GM13977 (cell line): ENCODE measurements at places on chromosomes 13 and 19.

DNA sequence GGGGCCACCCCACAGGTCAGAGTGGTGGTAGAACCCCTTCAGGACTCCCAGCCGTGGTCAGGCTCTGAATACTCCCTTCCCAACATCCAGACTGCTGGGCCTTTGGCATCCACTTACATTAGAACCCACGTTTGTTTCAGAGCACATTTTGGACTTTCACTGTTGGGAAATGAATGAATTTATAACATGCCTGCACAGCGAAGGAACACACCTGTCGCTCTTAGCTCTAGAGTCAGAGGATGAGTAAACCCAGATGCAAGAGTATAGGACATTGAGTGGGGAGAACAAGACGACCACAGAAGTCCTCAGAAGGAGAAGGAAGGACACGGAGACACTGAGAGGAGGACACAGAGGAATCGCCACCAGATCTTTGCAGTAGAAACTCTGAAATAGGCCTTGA lies 30.9 kb downstream of the SHISA2 start:
- DNase-seq, result no peak

GRCh38 chr13:64278493-64278892 lies 2862.8 kb upstream of the PCDH20 start:
- DNase-seq, result no peak

- no peak for DNase-seq
Observed at GRCh38 chr13:88000787-88001186, 329.6 kb downstream of the SLITRK5 start.

GRCh38 chr13:80132741-80133601 lies 208.0 kb downstream of the SPRY2 start:
- DNase-seq, result no peak

- no peak for DNase-seq
Observed at GRCh38 chr19:40724855-40725254, 7.9 kb downstream of the ITPKC start.

- no peak for DNase-seq
Observed at GRCh38 chr13:113053376-113053775, 52.2 kb upstream of the F7 start.

DNA sequence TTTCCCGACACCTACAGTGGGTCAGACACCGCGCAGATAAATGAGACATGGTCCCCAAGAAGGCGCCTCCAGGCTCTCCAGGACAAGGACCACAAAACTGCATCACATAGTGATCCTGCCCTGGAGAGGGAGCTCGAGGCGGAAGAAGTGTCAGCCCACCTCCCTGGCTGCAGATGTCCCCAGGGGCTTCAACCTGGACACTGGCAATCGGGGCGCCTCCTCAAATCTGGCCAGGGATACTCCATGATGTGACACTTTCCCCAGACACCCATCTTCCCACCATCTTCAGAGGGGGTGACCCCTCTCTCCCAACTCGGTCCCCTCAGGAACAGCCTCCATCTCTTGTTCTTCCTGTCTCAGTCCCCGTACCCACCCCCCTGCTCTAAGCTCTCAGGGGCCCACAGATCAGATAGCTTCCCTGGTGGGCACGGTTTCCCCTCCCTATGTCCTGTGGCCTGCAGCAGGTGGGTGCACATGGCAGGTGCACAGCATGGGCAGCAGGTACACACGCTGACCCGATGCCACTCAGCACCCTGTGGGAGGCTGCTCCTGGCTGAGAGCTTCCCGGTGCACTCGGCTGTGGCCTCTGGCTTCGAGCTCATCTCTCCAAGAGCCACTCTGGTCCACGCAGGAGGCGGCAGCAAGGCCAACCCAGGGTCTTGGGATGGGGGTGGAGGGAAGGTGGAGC lies 61.2 kb downstream of the PEPD start:
- DNase-seq, result no peak

DNA sequence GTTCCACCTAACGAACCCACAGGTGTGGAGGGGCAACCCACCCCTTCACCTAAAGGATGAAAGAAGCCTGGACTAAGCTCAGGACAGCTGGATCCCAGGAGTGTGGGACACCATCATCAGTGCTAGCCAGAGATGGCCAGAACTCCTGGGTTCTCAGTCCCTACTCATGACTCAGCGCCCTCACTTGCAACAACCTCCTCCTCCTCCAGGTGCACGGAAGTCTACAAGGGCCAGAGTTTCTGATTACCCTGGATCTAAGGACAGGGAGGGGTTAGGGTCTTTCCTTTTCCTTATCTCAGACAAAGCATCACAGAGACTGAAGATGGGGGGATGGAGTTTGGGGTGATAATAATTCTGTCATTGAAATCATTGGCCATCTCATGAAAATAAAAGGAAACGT lies 8.0 kb downstream of the TULP2 start:
- DNase-seq, result no peak

DNA sequence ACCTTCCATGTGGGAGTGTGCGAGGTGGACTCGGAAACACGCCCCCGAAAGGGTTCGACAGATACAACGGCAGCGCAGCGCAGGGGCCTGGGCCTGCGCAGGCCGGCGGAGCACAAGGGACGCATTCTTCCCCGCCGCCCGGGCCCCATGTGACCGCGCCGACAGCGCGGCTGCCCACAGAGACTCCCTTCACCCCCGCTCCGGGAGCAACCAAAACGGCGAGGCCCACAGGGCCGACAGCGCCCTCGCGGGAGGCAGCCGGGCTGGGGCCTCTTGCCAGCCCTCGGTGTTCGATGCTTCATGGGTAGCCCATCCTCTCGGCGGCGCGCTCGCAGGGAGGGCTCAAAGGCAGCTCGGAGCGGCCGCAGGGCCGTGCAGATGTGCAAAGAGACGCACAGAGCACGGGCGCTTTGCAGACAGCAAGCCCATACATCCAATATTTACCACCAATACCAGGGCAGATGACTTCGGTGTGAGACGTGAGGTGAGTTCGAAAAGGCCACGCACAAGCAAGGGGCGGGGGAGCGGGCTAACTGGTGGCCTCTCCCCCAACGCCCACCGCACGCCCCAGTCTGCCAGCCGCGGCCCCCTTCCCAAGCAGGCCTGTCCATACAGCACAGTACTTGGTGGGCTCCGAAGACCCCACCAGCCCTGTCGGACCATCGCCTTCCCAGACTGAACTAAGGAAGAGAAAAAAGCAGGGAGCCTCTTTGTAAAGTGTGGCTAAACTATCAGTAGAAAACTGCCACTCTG lies 89.9 kb downstream of the CRYL1 start:
- DNase-seq, result no peak

DNA sequence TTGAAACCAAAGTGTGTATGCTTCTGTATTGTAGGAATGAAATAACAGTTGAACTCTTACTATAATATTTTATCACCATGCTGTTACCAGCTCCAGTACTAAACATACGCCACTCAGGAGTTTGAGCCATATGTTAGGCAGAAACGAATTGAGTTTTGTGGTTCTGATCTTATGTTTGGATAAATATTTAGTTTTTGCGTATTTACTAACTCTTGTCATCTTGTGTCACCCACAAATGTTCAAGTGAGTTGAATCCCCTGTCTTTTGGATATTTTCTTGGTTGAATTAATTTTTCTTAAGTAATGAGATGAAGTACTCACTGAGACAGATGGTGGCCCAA lies 1.5 kb downstream of the FNDC3A start:
- no peak for DNase-seq

DNA sequence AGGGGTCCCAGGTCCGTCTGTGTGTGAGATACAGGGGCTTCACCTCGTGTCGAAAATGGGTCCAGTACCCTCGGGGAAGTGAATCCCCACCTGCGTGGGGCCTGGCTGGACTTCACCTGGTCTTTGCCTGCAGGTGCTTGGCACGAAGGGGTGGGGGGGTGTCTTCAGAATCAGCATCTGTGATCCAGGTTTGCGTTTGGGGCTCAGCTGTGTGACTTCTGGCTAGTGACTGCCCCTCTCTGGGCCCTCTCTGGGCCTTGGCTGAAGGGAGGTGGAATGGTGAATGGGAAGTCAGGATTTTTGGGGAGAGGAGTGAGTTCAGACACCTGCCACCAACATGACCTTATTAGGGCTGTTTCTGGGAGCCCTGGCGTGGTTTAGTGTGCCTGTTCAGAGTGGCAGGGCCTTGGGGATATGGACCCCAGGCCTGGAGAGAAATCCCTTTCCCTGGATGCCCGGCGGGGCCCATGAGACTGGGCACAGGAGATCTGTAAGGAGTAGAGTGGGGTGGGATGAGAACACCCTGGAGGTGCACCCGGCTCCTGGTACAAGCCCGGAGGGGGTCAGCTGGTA lies 2.7 kb downstream of the CELF5 start:
- no peak for DNase-seq

- no peak for DNase-seq
Observed at GRCh38 chr13:79861731-79862130, 380.8 kb downstream of the NDFIP2 start.

DNA sequence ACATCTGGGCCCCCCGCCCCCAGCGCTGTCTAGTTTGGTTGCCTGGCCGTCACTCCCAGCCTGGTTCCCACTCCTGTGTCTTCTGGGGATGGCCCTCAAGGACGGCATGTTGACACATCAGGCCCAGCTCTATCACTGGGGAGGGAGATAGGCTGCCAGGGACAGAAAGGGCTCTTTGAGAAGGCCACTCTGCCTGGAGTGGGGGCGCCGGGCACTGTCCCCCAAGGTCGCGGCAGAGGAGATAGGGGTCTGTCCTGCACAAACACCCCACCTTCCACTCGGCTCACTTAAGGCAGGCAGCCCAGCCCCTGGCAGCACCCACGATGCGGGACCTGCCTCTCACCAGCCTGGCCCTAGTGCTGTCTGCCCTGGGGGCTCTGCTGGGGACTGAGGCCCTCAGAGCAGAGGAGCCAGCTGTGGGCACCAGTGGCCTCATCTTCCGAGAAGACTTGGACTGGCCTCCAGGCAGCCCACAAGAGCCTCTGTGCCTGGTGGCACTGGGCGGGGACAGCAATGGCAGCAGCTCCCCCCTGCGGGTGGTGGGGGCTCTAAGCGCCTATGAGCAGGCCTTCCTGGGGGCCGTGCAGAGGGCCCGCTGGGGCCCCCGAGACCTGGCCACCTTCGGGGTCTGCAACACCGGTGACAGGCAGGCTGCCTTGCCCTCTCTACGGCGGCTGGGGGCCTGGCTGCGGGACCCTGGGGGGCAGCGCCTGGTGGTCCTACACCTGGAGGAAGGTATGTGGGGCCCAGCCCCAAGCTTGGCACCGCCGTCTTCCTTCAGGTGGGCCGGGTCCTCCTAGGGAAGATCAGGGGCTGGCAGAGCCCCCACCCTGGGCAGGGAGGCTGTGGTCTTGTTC lies at the start of gene AMH:
TSS of gene AMH (plus strand) at position 314 of the 857 bp plus-strand sequence. CDS start at position 324, 10 bp downstream.
- no peak for DNase-seq

GRCh38 chr19:44796701-44797115 lies 12.2 kb upstream of the BCAM start:
- no peak for DNase-seq

DNA sequence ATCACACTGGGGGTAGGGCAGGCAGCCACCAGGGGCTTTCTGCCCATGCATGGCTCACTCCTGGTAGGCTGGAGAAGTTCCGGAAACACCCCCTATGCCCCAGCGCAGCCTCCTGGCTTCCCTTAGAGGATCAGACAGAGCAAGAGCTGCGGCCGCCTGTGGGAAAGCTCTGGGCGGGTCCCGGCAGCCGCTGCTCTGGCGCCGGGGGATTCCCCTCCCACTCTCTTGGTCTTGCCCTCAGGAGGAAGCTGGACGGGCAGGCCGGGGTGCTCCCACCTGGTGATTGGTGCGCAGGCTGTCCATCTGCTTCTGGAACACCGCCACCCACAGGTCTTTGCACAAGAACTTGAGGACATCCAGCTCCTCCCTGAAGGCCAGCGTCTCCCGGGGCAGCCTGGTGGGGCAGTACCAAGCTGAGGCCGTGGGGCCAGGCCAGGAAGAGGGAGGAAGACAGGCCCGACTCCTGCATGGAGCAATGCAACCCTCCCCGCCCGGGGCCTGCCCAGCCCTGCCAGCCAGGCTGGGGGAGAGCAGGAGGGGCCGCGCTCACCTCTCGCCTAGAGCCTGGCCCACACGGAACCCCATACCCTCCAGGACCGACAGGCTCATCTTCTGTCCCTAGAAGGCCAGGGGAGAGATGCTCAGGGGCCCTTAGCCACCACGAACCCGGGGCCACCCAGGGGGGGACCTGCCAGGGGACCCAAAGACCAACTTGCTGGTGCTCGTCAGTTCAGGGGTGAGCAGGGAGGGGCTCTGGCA lies 4.0 kb upstream of the NKPD1 start:
- peak; percentile 87 for DNase-seq

GRCh38 chr19:21519488-21519887 lies 14.1 kb downstream of the ZNF429 start:
- DNase-seq, result no peak

DNA sequence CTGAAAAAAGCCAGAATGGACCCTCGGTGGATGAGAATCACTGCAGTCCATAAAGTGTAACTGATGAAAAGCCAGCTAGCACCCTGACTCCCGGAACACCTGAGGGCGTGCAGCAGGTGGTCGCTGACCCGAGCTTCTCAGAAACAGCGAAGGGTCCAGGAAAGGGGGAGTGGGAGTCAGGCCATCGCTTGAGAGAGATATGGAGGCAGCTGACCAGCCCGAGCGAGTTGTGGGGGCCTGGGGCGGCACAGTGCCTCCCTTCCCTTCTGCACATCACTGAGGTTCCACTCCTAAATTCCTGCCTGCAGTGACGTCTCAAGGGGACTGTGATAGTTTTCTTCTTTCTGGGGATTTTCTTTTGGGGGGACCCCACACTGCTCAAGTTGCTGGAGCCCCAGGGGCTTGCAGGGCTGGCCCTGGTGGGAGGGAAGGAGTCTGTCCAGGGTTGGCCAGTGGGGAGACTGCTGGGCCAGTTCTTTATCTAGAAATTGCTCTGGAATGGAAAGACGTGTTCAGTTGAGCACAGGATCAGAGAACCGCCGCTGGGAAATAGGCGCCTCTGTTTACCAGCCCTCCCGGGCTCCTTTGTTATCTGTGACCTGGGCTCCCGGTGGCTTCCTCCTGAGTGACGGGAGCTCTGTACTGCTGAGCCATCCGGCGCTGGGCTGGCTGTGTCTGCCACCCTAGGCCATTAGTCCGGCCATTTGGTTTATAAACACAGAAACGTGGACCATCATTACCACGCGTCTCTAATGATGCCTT lies 71.3 kb downstream of the RAB20 start:
- no peak for DNase-seq

- no peak for DNase-seq
Observed at GRCh38 chr13:59531571-59532091, 632.1 kb downstream of the DIAPH3 start.

GRCh38 chr13:53743906-53744305 lies 715.3 kb downstream of the OLFM4 start:
- DNase-seq, result no peak

DNA sequence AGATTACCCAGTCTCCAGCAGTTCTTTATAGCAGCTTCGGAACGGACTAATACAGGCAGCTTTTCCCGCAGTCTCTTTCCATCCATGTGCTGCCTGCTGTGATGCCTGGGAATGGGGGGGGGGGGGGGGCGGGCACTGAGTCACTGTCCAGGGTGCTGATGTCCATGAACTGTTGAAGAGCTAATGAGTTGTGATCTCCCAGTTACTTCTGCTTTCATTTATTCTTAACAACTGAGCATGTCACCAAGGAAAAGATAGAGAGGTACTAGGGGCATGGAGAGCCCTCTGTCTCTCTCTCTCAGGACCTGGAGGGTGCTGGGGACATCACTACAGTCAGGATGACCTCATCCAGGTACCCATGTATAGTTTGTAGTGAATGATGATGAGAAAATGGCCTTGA lies 20.3 kb upstream of the CEACAM1 start:
- no peak for DNase-seq

- DNase-seq, result no peak
Observed at GRCh38 chr13:112807653-112808376, 118.0 kb downstream of the ATP11A start.

GRCh38 chr13:29546662-29547061 lies 48.8 kb downstream of the SLC7A1 start:
- DNase-seq, result no peak

- DNase-seq, result no peak
Observed at GRCh38 chr13:30164146-30164545, 143.2 kb downstream of the KATNAL1 start.

GRCh38 chr13:53357582-53357981 lies 329.0 kb downstream of the OLFM4 start:
- DNase-seq, result peak; percentile 4
